Fibroblast of skin of abdomen (primary cell): ENCODE measurements at places on chromosomes 13 and 19.

GRCh38 chr19:38291855-38292254, 12.2 kb upstream of the C19orf33 start:
- no peak for DNase-seq

- DNase-seq, result peak; percentile 14
Measured at GRCh38 chr13:30194906-30195305, 112.4 kb downstream of the KATNAL1 start.

- DNase-seq, result peak; percentile 82
Measured at GRCh38 chr19:45927565-45928261, 13.1 kb upstream of the NANOS2 start.

DNA sequence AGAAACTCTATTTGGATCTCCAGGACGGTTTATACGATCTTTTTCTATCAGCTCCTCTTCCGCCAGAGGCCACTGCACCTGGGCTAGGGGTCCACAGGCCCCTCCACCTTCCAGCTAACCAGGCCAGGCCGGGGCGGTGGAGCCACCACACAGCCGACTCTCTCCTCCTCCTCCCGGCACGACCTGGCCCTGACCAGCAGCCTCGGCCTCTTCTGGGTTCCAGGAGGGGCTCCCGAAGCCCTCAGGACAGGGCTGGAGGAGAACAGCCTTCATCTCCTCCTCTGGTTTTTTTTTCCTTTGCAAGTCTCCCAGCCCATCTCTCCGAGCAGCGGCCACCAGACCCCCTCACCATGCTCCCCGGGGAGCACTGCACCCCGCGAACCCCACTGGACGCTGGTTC, 17.1 kb downstream of the DPF1 start:
- no peak for DNase-seq

DNA sequence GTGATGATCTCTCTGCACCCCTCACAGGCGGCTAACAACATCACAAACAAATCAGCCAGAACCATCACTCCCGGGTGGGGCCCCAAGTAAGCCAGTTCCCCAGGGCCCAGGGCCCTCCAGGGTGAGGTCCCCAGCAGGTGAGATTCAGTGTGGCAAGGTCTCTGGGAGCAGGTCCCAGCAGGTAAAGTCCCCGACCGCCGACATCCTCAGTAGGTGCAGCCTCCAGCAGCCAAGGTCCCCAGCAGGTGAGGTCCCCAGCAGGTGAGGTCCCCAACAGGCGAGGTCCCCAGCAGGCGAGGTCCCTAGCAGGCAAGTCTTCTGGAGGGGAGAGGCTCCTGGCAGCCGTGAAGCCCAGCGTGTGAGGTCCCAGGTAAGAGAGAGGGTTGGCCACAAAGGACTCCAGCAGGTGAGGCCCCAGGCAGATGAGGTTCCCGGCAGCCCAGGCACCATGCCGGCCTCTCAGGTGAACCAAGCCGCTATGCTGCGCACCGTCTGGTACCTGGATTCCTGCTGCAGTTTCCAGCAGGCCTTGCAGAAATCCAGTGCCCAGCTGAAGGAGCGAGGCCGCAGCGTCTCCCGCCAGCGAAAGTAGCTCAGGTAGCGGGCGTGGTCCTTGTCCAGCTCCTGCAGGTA, 3.9 kb upstream of the FUT6 start:
- DNase-seq, result no peak

DNA sequence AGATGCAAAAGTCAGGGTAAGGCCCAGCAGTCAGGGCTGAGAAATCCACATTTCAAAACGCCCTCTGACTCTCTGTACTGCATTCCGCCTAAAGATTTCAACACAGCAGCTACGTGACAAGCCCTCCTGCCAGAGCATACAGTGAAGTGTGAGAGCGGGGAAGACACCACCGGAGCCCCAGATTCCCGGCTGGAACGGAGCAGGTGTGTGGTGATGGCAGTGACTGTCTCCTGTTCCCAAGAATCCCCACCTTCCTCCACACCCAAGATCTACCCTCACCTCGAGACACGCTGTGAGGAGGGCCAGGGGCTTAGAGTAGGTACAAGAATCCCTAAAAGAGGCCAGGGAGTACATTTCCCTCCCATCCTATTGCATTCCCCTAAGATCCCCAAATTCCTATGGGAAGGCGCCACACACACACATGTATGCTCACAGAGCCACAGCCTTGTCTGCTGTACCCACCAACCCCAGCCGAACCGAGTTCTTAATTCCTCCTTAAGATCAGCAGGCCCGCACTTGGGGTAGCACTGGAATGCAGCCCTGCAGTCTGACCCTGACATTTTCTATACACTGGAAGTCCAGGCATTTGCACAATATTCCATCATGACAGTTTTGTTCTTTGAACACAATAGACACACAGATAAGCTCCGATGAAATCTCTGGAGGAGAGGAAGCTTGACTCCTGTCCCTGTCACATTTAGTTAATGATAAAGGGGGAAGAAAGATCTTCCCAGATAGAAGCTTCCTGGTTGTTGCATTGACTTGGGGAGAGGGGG, 102.9 kb downstream of the FOXO1 start:
- DNase-seq, result no peak

DNA sequence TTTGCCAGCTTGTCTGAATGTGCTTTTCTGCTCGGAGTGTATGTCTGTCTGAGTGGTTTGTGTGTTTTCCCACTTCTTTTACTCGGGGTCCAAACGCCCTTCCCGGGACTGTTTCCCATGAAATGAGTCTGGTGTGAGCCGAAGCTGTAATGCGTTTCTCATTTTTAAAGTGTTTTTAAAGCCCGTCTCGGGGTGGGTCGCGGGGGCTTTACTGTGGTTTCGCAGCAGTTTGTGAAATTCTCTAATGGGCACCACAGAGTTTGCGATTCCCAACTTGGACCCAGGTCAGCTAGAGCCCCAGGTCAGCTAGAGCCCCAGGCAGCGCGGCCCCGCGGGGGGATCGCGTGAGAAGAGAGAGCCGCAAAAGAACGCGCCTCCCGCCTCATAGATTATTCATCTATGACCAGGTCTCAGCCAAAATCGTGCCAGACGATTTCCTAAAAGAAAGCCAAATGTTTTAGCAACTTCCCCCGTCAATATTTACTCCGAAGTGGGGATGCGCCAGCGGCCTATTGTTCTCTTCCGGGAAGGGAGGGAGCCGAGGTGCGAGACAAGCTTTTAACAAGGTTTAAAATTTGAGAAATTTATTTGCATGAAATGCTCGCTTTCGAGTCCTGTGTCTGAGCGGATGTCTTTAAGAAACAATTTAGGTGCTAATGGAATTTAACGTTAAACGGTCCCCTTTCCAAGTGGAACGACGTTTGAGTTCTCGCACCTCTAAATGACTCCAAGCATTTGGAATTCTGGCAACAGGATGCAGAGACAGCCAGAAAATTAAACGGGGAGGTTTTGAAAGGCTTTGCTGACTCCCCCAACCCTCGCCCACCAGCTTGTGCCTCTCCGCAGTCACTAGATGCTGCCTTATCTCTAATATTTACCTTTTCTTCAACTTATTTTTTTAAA, 2.2 kb downstream of the ZIC2 start:
- no peak for DNase-seq

GRCh38 chr13:46145135-46145534, 36.8 kb downstream of the LCP1 start:
- no peak for DNase-seq

DNA sequence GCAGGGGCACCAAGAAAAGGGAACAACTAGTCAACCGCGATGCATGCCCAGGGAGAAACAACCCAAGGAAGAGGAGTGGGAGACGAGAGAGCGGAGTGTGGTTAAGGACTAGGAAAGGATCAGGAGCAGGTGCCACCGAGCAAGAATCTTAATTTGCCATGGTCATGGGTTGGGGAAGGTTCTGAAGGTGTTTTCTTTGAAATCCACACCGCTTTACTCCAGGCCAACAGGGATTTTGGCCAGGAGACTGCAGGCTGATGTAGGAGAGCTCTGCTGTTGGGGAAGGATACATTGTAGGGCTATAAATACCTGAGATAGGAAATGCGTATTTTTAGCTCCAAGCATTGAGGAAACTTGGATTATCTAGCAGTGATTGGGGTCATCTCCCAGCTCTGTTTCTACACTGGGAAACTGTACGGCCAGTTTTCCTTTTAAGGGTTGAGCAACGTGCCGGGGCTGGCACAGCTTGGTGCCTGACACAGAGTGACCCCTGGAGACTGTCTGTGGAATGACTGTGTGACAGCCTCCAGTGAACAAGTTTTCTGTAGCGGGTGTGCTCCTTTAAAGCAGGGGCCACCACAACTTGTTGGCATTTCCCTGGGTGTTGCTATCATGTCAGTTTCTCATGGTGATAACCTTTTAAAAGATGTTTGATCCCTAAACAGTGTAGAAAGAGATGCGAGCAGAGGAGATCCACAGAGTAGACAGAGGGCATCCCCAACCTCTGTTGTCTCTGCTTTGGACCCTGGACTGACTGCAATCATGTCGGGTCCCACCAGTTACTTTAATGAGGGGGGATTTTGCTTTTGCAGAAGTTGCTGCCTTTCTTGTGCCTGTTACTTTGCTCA, 34.3 kb downstream of the ZNF536 start:
- DNase-seq, result peak; percentile 35

- DNase-seq, result peak; percentile 31
Measured at GRCh38 chr13:79519255-79519654, 38.3 kb downstream of the NDFIP2 start.

GRCh38 chr13:46515803-46516202, 37.2 kb upstream of the LRCH1 start:
- DNase-seq, result peak; percentile 21

- peak; percentile 94 for DNase-seq
Measured at GRCh38 chr19:2578901-2579677, 103.2 kb downstream of the GADD45B start.

- DNase-seq, result no peak
Measured at GRCh38 chr19:47418692-47419029, 666 bp downstream of the MEIS3 start.

DNA sequence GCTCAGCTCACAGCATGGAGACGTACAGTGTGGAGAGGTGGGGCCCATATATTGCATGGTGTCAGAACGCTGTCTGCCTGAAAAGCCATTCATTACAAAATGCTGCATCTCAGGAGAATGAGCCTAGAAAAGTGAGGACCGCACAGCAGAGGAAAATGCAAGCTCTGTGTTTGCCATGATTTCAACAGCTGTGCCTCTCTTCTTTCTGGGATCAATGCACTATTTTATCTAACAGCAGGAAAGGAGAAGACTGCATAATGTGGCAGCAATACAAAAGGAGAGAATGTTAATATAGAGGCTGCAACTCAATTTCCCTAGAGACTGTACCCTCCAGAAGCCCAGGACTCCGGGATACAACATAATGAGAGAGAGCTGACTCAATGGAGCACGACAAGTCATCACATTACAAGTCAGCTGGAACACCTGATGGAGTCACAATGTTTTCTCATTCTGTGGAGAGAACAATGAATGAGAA, 368.0 kb downstream of the FGF14 start:
- no peak for DNase-seq
